ENCODE measurements at places on chromosomes 7 and 10.

DNA sequence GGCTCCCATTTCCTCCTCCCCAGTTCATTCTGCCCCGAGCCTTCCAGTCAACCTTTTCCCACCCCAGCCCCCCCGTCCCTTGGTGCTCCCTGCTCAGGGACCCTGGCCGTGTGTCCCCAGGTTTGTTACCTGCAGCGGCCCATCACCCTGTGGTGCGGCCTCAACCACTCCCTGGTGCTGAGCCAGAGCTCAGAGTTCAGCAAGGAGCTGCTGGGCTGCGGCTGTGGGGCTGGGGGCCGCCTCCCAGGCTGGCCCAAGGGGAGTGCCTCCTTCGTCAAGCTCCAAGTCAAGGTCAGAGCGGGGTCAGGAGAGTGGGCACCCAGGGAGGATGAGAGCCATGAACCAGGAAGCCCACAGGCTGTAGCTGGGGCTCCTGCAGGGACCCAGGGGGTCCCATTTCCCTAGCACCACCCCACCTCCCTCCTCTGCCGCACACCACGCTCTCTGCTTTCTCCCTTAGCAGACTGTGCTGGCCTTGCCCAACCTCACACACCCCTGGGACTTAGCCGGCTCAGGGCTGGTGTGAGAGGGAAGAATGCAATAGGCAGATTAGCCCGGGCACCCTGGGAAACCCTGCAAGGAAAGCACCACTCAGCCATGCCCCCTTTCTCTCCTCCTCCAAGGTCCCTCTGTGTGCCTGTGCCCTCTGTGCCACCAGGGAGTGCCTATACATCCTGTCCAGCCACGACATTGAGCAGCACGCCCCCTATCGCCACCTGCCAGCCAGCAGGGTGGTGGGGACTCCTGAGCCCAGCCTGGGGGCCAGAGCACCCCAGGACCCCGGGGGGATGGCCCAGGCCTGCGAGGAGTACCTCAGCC is 2.0 kb upstream of the PCOLCE start:
- DNase-seq, result no peak

DNA sequence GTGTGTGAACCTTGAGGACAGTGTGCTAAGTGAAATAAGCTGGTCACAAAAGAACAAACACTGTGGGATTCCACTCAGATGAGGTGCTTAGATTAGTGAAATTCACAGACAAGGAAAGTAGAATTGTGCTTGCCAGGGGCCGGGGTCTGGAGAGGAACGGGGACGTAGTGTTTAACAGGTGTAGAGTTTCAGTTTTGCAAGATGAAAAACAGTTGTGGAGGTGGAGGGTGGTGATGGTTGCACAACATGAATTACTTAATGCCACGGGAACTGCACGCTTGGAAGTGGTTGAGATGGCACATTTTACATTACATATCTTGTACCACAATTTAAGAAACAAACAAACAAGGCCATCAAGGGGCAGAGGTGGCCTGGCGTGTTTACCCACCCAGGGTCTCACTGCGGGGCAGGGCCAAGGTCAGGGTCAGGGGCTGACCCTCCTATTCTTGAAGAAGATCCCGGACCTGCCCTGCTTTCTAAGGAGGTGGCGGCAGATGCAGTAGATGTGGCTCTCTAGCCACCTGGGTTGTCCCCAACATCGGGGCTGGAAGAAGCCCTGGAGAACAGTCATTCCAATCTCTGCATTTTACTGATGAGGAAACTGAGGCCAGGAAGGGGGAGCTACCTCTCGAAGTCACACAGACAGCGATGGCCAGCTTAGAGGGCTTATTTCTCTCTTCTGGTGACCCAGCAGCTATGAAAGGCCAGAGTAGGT is 91.5 kb upstream of the LRRC4 start:
- DNase-seq, result no peak

DNA sequence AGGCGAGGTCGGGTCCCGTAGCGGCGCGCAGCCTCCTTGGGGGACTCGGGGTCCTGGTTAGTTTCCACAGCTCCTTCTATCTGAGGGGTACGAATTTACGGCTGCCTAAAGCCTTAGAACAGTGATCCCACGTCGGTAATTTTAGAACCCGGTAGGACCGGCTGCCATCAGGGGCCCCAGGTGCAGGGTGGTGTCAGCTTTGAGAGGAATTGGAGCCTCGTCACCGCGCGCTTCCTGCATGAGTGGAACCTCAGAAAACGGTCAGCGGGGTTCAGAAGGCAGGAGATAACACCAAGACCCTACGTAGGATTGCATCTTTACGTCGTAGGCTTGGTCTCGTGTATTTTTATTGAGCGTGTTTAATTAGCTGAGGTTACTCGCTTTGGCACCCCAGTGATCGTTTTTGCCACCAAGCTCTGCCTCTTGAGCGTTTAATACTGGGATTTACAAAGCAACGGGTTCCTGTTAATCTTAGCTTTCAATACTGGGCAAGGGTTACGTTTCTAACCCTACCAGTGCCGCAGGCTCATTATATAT is 443 bp downstream of the RNF32 start:
- peak; percentile 33 for DNase-seq

GRCh38 chr7:24877790-24878311 is 102.1 kb downstream of the OSBPL3 start:
- DNase-seq, result no peak

DNA sequence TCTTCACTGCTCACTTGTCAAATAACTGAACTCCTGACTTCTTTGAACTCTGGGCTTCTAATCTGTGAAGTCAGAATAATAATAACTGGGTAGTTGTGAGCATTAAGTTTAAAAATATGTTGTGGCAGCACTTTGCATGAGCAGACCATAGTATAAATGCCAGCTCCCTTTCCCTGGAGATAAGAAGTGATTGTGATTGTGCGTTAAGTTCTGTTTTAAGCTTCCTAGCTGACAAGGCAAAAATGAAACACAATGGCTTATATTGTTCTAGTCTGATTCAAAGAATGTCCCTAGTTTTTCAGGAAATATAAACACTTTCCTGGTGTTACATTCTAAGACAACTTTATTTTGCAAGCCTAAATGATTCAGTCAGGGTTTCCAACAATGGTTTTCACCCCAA is 61.8 kb downstream of the PTPRE start:
- no peak for DNase-seq

DNA sequence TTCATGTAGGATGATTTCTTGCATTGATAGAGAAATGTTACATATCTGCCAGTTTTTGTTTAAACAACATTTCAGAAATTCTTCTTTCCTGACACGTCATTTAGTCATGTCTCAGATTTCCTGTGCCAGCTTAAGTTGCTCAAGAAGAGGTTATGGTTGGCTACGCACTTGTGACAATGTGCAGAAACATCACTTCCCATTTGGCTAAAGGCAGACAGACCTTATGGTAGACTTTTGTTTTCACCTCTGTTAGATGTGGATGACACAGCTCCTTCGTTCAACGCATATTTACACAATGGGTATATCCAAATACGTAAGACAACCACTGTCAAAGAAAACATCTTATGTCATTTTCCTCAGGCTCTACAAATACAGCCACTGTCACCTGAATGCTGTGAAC is 125.8 kb downstream of the DOCK4 start:
- no peak for DNase-seq

DNA sequence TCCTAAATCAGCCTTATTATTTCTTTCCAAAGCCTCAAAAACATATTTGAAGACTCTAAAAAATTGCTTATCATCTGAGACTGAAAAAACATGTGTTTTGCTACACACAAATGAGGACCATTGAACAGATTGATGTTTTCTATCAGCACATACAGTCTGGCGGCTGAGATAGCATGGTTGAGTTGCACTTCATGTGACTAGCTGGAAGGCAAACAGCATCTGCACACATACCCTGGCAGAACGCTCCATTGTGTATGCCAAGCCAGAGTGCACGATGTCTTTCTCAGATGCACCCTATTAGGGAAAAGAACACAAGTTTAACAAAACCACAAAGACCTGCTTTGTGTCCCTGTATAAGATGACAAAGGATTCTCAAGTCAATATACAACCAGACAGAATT is 33.0 kb downstream of the FAM25A start:
- DNase-seq, result no peak

DNA sequence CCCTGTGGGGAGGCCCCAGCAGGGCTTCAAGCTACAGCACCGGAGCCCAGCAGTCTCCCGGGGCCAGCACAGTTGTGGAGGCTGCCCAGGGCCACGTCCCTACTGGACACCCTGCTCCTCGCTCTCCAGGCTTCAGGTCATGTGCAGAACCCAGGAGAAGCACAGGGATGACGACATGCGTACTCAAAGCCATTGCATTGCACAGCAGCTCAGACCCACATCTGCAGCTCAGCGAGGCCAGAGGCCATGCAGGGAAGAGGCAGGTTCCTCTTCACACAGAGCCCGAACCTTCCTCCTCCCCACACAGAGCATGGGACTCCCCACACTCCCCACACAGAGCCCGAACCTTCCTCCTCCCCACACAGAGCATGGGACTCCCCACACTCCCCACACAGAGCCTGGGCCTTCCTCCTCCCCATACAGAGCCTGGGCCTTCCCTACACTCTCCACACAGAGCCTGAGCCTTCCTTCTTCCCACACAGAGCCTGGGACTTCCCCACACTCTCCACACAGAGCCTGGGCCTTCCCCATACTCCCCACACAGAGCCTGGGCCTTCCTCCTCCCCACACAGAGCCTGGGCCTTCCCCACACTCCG is 12.3 kb downstream of the CFAP46 start:
- DNase-seq, result no peak

DNA sequence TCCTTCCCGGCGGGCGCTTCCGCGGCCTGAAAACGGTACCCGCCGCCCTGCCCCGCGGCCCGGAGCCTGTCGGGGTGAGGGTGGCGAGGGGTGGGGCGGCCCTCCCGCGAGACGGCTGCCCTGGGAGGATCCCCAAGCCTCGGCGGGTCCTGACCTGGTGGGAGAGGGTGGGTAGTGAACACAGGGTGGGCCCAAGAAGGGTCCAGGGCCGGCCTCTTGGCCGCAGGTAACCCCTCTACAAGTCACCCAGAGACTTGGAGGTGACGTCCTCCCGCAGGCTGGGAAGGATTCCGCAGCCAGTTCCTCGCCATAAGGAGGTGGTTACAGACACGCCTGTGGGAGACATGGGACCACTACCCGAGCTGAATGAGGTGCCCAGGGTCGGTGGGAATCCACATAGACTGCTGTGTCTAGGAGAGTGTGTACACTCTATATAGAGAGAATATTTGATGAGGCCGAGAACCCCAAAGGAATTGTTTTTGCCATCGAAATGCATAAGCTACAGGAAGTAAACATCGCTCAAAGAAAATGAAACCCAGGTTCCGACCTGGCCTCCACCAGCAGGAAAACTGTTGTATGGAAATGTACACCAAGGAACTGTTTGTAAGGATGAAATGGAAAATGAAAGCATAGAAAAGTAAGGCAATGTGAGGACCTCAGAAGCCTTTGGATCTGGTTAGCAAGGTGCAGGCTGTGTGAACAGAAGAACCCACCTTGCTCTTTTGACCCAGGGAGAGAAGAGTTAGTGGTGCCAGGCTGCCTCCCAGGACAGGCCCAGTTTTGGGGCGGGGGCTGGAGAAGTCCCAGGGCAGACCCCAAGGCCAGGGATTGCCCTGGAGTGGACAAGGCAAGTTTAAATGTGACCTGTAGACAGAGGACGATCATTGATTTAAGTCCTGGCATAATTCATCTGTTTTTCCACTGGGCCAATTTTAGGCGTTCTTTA is 659 bp downstream of the OPTN start:
- DNase-seq, result no peak

- DNase-seq, result no peak
These were observed 58.6 kb downstream of the LAMB4 start for GRCh38 chr7:108071551-108071950.

DNA sequence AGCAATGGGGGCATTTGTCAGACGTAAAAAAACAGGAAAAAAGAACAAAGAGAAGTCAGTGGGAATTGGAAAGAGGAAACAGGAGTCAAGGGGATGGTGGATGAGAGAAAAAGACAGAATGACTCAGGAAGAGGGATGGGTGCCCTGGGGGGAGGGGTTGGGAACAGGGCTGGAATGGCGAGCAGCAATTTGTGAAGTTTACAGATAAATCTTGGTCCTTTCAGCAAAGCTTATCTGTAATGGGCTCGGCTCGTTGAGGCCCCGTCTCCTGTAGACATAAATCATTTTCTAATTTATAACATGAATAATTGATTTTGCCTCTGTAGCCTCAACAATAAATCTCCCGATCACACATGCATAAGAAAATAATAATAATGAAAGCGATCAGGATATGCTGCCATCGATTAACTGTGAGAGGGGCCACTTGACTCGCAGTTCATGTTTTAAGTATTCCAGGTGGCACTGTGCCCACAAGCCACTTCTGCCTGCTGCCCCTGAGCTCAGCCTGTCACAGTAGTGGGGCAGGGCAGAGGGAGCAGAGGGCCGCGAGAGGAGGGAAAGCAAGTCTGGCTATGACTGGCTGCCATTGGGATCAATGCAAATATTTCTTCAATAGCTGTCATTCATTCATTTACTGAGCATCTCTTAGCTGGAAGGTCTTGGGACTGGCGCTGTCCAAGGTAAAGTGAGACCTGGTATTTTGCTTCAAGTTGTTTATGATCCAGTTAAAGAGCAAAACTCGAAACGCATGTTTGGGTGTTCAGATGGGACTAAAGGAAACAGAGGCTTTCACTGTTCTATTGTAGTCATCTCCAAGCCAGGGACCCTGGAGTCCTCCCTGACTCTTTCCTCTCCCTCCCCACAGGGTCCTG is 47.4 kb upstream of the R3HCC1L start:
- DNase-seq, result no peak

GRCh38 chr10:123966896-123967231 is 75.3 kb upstream of the CPXM2 start:
- no peak for DNase-seq

- DNase-seq, result no peak
These were observed 43.9 kb downstream of the TNS3 start for GRCh38 chr7:47537716-47538675.

- DNase-seq, result no peak
These were observed 35.8 kb downstream of the SLC26A4 start for GRCh38 chr7:107696330-107696946.

- DNase-seq, result no peak
These were observed 43.8 kb upstream of the BET1 start for GRCh38 chr7:94047956-94048355.

DNA sequence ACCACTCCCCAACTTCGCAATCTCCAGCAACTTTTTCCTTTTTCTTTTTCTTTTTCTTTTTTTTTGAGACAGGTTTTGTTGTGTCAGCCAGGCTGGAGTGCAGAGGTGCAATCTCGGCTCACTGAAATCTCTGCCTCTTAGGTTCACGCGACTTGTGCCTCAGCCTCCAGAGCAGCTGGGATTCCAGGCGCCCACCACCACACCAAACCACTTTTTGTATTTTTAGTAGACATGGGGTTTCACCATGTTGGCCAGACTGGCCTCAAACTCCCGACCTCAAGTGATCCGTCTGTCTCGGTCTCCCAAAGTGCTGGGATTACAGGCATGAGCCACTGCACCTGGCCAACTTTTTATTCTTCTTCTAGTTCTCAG is 55.0 kb downstream of the KIAA1549 start:
- DNase-seq, result no peak

DNA sequence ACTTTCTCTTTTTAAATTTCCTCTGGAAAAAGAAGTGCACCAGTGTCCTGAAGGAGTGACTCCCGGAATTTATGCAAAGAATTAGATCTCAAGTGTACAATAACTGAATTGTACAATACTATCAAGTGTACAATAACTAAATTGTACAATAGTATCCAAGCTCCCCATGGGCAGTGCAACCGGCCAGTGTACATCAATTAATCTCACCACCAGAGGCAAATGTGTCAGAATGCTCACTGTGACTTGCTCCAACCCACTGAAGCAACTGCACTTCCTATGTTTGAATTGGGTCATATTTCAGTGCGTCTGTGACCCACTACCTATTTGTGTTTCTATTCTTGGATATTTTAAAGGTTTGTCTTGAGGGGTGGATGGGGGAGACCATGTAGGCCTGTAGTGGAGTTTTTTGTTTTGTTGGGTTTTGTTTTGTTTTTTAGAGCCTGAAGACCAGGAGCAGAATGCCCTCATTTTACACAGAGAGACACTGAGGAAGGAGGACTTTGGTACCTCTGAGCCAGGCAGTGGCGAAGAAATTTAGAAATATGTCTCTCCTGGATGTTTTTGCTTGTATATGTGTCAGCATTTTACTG is 78.5 kb upstream of the CTTNBP2 start:
- no peak for DNase-seq
